GM03348 (cell line): ENCODE measurements at places on chromosomes 4 and X.

- peak; percentile 17 for DNase-seq
Measured at GRCh38 chrX:118513120-118513898, 17.7 kb downstream of the DOCK11 start.

DNA sequence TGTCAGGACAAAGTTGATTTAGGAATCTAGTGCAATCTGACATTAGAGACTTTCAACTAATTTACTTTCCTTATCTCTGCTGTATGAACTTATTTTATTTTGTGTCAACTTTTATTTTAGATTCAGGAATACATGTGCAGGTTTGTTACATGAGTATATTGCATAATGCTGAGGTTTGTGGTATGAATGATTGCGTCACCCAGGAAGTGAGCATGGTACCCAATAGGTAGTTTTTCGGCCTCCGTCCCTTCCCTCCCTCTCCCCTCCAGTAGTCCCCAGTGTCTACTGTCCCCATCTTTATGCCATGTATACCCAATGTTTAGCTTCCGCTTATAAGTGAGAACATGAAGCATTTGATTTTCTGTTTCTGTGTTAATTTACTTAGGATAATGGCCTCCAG, 68.7 kb upstream of the TEX13D start:
- DNase-seq: no peak

- DNase-seq: peak; percentile 14
Measured at GRCh38 chrX:69493193-69493592, 10.9 kb upstream of the NALF2 start.

DNA sequence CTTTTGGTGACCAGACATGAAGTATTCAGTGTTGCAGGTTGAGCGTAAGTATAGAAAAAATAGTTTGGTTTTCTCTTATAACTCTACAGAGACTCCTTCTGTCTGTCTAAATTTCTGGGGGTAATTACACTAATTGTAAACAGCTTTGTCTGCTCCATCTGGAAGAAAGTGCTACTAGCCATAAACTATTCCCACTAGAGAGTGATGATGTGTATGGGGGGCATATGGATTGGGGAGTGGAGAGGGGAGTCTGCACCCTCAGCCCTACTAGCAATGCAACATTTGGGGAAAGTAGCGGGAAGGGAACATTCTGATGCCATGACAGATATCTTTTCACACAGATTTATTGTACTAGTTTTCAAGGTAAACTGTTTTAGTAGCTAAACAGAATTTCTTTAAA, 549.7 kb downstream of the TRIML1 start:
- DNase-seq: no peak

DNA sequence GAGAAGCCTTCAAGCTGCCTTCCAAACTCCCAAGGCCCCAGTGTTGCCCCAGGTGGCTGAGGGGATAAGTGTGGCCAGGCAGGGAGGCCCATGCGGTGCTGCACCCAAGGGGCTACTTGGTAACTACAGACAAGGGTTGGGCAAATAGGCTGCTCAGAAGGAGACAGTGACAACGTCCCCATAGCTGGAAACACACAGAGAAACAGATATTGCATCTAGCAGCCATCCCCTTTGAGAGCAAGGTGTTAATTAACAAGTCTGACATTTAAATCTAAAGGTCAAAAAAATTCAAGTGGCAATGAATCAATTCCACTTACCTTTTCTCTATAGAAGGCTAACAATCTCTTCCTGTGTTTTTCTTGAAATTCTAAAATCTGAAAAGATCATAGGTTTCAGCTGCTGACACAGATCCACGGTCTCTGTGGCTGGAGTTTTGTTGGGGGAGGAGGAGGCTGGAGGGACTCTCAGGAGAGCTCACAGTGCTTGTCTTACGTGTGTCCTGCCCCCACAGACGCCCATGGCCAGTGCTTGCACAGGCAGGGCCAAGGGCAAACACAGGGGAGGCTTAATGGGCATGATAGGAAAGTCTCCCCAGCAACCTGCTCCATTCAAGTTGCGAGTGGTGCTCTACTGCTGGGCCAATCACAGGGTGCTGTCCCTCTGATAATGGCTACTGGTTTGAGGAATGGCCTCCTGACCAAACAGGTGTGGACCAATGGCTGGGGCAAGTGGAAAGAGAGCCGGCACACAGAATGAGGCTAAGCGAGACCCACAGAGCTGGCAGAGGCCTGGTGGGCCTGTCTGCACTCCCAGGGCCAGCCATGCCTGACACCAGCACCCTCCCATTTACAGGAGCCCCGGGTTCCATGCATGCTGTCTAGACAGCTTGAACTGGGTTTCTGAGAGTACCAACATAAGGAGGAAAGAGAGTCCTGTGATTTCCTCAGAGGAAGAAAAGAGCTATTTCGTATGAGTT, 22.6 kb downstream of the RNF212 start:
- DNase-seq: no peak

GRCh38 chr4:22848332-22848731, 155.6 kb downstream of the GBA3 start:
- no peak for DNase-seq
